Stimulated activated CD8-positive, alpha-beta memory T cell treated with anti-CD3 and anti-CD28 coated beads, Interleukin-7, amount 100 ng/mL, for 24 hours (primary cell): ENCODE measurements at places on chromosomes 6 and 20.

- no peak for DNase-seq
Observed at GRCh38 chr20:2753461-2754040, 46.9 kb downstream of the CPXM1 start.

GRCh38 chr6:35370785-35371493 lies 28.6 kb downstream of the PPARD start:
- DNase-seq: no peak

DNA sequence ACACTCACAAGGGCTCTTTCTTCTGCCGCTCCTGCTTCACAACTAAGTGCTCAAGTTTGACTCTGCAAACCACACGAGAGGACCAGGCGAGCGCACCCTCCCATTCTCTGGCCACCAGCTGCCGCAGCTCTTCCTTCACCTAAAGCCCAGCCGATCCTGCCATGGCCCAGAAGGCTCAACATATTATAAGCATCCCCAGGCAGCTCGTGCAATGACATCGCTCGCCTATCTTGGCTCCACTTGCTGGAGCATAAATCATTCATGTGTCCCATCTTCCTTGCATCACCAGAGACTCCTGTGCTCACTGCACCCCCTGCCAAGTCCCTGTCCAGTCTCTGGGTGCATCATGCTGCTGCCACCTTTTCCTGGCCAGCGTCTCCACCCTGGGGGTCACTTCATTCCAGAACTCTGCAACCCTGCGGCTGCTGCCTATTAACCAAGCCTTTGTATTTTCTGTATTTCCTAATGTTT lies 59.0 kb downstream of the PSMG4 start:
- no peak for DNase-seq

GRCh38 chr6:11273406-11274065 lies 41.1 kb upstream of the NEDD9 start:
- DNase-seq: no peak

GRCh38 chr20:52494244-52494643 lies 302.7 kb upstream of the ZFP64 start:
- peak; percentile 31 for DNase-seq

DNA sequence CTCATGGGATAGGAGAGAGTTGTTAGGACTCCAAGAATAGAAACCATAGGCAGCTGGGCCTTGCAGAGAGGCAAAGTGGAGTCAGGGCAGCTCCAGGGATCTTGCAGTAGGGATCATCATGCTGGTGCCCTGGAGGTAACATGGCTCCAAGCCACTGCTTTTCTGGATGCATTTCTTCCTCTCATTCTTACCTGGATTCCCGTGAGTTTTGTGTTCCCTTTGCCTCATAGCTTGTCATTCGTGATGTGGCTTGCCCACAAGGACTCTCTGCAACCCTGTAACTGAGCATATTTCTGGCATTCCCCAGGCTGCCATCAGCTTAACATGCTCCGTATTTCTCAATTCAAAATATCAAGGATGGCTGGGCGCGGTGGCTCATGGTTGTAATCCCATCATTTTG lies 5.3 kb downstream of the NHLRC1 start:
- no peak for DNase-seq

- DNase-seq: peak; percentile 21
Observed at GRCh38 chr20:10558635-10559187, 115.1 kb downstream of the JAG1 start.

- DNase-seq: no peak
Observed at GRCh38 chr6:129871221-129871620, 10.1 kb upstream of the TMEM244 start.

DNA sequence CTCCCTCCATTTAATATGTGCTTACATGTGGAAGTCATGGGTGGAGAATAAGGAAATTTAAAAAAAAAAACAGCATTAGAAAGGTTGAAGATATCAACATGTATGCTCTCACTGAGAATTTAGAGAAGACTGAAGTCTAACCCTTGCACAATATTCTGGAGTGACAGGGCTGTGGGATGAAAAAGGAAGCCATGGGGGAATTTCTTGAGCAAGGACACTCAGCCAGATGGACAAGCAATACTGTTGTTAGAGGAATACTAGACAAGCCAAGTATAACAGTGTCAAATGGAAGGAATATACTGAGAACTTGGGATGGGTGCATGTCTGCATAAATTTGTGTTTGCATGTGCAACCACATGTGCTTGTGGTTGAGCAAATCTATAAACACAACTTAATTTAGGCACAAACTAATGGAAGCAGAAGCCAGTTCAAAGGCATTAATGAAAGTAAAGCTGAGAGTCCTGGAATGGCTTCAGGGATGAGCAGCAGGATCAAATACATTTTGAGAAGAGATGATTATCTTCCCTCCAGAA lies 119.7 kb downstream of the ADGRB3 start:
- no peak for DNase-seq

GRCh38 chr6:165098165-165098564 lies 211.2 kb downstream of the C6orf118 start:
- DNase-seq: no peak

DNA sequence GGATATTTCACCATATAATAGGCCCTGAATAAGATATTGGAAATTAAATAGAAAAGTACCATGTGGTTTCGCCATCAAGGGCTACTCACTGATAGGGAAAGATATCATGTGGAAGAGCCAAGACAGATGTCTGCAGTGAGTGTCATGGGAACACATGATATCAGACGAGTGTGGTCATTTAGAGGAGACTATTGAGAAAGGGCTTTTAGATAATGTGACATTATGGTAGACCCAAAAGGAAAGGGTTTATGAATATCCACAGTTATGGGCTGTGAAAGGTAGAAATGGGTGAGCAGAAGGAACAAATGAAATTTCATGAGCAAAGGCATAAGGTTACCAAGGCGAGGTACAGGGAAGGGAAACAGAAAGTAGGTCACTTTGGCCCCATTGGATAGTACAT lies 182.3 kb upstream of the PRSS16 start:
- no peak for DNase-seq

- no peak for DNase-seq
Observed at GRCh38 chr20:58161192-58161591, 67.3 kb downstream of the ANKRD60 start.

GRCh38 chr6:58113960-58114359 lies 796.5 kb downstream of the PRIM2 start:
- no peak for DNase-seq

GRCh38 chr20:33022289-33022688 lies 9.2 kb upstream of the BPIFB6 start:
- no peak for DNase-seq

- no peak for DNase-seq
Observed at GRCh38 chr6:166851911-166852310, 104.4 kb downstream of the RNASET2 start.

DNA sequence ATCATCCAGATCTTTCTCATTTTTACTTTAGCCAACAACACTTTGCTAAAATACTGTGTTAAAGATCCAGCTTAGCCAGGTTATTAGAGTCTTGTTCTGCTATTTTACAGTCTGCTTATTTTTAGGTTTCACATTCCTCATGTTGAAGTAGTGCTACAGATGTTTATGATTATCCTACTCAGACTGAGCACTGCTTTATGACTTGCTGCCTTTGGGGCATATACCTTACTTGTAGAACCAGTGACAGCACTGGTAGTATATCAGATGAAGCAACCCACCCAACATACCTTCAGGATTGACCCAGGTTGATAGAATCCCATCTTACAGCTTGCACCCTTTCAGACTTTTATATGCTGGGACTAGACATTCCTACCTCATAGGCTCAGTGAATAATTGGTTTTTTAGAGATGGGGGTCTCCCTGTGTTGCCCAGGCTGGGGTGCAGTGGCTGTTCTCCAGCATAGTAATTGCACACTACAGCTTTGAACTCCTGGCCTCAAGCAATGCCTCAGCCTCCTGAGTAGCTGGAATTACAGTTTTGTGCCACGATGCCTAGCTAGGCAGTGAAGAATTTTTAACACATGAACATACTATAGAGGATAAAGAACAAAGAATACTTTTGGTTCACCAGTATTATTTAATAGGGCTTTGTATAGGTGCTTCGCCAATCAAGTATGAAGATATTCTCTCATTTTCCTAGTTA lies 63.8 kb upstream of the DYNLRB1 start:
- no peak for DNase-seq

- DNase-seq: no peak
Observed at GRCh38 chr20:58625585-58625984, 25.5 kb upstream of the STX16 start.

GRCh38 chr20:19211661-19212468 lies 577 bp upstream of the SLC24A3 start:
- no peak for DNase-seq

DNA sequence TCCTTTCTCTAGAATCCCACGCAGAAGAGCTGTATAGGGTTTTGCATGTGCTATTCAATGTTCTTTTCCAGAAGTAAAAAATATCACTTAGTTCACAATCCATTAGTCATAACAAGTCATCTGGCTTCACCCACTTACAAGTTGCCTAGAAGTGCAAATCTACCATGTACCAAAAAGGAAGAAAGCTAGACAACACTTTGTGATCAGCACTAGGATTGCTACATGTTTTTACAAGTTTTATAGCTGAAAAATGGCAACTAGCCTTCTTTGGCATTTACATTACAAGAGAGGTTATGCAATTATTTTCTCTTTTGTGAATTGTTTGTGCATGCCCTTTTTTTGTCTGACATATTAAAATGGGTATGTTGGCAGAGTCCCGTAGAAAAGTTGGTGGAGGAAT lies 85.6 kb upstream of the PTPRK start:
- no peak for DNase-seq

DNA sequence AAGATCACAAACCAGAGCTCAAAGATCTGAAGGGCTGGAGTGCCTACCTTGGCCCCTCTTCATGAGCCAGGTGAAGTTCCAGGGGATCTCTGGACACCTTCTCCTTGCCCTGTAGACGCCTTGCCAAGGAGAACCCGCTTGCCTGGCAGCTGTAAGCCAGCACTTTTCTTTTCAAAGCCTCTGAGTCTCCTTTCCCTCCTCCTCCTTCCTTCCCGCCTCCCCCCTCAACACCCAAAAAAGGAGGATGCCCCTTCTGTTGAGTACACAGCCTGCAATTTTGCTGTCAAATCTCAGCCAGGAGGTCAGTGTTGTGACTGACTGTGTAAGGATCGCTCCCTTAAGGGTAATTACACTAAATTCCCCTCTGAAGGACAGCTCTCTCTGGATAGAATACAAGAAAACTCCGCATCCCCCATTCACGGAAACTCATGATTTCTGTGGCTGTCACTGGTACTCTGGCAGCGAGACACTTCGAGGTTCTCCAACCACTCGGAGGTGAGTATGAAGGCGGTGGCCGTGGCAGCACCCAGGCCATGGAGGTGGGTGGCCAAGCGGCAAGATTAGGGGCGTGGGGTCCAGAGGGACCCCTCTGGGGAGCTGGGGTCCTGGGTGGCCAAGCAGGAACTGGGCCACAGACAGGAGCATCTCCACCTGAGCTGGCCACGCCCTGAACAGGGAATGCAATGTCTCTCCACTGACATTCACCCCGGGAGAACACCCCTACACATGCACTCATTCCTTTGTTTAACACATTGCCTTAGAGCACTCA lies 23.2 kb upstream of the FOXP4 start:
- DNase-seq: no peak

DNA sequence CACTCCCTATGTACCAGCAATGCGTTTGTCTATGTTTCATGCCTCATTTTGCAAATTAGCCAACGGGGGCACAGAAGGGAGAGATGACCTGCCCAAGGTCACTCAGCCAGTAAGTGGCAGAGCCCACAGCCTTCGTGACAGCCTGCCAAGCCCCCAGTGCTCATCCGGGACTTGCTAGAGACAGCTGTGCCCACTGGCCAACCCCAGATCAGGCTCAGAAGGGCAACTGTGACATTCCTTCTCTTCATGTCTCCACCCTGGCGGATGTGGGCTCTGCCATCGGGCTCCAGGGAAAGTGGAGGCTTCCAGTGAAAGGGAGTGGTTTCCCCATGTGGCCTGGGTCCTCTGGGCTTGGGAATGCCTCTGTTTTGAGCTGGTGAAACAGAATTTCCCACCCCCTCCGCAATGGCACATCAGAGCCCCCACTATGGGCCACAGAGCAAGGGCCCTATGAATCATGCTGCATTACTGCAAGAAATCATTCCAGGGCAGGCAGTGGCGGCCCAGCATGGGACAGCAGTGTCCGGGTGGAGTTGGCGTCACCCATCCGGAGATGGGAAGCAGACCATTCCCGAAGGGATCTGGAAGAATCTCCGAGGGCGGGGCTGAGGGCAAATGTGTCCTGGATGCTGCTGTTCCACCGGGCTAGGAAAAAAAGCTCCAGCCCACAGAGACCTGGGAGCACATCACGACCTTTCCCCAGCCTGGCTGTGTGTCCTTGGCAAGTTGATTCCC lies 9.1 kb downstream of the RSPO4 start:
- no peak for DNase-seq

DNA sequence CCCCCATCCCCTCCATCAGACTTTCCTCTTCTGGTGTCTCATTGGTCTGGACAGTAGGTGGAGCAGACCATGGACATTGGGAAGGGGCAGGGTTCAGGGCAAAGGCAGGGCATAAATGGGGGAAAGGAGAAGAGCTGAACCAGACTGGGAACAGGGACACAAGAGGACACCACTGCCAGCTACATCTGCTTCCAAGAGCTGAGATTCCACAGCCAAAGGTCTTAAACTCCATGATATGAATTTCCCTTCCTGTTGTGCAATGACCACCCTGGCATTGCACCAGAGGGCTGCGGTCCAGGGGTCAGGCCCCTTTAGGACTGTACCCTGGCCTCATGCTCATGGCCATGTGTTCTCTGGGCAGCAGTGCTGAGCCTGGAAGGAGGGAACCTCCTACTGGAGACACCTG lies 137.9 kb downstream of the MAFB start:
- no peak for DNase-seq

DNA sequence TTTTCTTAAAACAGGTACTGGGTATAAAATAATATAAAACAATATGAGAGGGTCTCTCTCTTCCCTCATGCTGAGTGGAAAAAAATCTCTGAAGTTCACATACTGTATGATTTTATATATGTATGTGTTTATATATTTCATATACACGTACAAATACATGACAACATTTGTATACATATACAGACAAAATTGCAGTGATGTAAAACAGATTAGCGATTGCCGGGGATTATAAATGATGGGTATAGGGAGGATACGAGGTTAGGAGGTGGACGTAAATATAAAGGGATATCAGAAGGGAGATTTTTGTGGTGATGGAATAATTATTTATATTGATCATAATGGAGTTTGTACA lies 194.8 kb upstream of the PRSS16 start:
- DNase-seq: no peak

GRCh38 chr6:1527073-1527457 lies 82.7 kb upstream of the FOXC1 start:
- DNase-seq: no peak

GRCh38 chr6:2876210-2877056 lies 26.7 kb downstream of the SERPINB9 start:
- DNase-seq: no peak

- DNase-seq: no peak
Observed at GRCh38 chr6:152783217-152783878, 32.8 kb downstream of the VIP start.

- no peak for DNase-seq
Observed at GRCh38 chr20:23214903-23215302, 128.8 kb upstream of the CD93 start.

- no peak for DNase-seq
Observed at GRCh38 chr20:49636447-49636846, 68.5 kb upstream of the PTGIS start.

- no peak for DNase-seq
Observed at GRCh38 chr6:126531840-126532239, 191.9 kb downstream of the CENPW start.

- DNase-seq: no peak
Observed at GRCh38 chr6:25280344-25281074, 1.3 kb downstream of the CARMIL1 start.

- DNase-seq: no peak
Observed at GRCh38 chr6:36633370-36633769, 39.2 kb downstream of the SRSF3 start.

- DNase-seq: no peak
Observed at GRCh38 chr20:44142413-44142812, 44.6 kb downstream of the JPH2 start.
